ENCODE measurements at places on chromosomes 2 and 18. TPM values are rescaled to one million over a fixed set of nuclear protein-coding genes. Genes with fewer than 3 reads are reported as not detected.

DNA sequence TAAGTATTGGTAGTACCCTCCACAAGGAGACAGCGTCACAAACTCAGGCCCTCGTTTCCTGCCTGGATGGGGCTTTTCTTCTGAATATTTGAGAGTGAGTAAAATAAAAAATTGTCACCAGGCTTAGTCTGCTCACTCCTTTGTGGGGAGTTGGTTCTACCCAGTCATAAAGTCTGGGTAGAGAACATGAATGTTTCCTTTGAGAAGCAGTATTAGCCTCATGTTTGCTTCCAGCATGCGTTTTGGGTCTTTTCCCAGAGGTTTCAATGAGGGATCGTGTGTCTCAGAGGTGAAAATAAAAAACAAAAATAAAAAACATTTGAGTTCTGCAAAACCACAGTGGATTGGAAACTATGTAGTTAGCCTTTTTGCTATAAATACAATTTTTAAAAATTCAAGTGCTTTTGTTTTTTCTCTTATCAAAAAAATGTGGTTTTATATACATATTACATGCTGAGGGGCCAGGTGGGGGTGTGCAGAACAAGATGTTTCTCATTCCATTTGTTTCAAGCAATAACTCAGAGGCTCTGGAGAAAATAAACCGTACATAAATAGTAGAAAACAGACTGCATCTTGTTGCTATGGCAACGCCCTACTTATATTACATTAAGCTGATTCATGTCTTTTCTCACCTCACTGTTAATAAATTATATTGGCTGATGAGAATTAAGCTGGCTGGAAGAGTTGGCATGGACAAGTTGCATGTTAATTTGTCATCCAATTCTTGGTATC, 225.4 kb upstream of the FBXO11 start:
- DNase-seq, result no peak

DNA sequence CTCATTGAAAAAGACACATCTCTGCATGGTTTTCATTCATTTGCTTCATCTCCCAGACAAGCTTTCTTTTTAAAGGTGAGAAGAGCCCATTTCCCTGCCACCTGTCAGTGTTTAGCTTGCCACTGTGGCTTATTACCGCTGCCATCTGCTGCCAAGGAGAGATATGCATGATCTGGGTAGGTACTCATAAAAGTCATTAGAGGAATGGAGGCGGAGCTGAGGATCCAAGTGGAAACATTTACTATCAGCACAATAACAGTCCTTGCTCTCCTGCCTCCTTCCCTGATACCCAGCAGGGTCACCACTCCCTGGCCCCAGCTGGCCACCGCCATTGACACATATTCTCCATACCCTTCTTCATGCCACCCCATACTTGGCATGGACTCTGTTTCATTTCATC, 390.4 kb downstream of the TSN start:
- no peak for DNase-seq

- DNase-seq, result no peak
Measured at GRCh38 chr18:13048061-13048595, 57.0 kb downstream of the CEP192 start.

- DNase-seq, result no peak
Measured at GRCh38 chr2:193463011-193463410, 1268.3 kb upstream of the TMEFF2 start.

DNA sequence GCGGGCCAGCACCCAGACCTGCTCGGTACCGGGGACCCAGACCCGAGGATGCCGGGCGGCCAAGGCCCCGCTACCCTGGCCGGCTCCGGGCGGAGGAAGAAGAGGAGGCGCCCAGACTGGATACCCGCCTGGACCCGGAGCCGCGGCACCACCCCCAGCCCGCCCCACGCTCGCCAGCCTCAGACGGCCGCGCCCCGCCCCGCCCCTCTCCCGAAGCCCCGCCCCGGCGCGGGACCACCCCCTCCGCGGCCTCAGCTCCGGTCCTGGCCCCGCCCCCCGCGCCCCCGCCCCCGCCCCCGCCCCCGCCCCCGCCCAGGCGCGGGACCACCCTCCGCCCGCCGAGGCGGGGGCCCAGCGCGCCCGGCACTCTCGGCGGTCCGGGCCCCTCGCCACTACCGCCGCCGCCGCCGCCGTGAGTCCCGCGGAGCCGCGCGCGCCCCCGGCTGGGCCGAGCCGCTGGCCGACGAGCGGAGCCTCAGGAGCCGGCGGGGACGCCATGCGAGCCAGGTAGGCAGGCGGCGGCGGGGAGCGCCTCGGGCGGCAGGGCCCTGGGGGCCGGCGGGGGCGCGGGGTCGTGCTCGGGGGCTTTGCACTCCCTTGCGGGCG, at the start of gene SH3BP4:
TSS of gene SH3BP4 (plus strand) at position 354 of the 606 bp plus-strand sequence. CDS start 82,986 bp downstream, outside the sequence.
- DNase-seq, result no peak

SOX11 gene
- not detected for total RNA-seq
